ENCODE measurements at places on chromosomes 6 and 20. TPM values are rescaled to one million over a fixed set of nuclear protein-coding genes. Genes with fewer than 3 reads are reported as not detected.

The CDH4 gene
- not detected for total RNA-seq

DNA sequence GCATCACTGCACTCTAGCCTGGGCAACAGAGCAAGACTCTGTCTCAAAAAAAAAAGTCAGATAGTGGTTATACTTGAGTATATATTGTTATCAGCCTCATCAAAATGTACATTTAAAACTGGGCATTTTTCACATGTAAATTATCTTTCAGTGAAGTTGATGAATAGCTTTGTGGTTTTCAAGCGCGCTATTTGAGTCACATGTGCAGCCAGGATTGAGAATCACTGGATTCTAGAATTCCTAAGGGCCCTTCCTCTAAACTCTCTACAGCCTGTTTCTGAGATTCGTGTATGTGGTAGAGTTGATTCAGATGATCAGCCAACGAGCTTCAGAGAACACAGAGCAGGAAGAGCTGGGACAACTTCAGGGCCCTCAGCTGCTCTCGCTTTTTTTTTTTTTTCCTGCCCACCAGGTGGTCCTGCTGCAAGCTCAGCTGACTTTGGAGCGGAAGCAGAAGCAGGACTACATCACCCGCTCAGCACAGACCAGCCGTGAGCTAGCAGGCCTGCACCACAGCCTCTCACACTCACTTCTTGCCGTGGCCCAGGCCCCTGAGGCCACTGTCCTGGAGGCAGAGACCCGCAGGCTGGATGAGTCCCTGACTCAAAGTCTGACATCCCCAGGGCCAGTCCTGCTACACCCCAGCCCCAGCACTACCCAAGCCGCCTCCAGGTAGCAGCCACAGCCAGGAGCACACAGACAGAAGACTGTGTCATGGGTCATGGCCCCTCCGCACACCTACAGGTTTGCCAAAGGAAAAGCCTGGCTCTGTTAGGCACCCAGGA, 18.3 kb downstream of the C20orf173 start:
- DNase-seq: no peak

DNA sequence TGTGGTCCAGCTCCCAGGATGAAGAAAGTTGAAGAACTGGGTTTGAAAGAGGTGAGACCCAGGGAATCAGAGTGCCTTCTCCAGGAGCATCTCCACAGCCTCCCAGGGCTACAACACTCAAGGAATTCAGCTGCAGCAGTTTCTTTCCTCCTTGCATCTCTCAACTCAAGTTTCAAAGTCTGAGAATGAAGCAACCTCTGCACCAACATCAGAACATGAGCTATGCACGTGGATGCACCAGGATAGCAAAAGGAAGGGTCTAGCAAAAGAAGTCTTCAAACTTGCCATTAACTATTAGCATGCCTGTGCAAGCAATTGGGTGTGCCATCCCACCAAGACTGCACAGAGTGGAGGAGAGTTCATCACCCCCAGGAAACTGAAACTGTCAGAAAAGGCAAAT, 193.9 kb downstream of the OTOR start:
- DNase-seq: no peak

DNA sequence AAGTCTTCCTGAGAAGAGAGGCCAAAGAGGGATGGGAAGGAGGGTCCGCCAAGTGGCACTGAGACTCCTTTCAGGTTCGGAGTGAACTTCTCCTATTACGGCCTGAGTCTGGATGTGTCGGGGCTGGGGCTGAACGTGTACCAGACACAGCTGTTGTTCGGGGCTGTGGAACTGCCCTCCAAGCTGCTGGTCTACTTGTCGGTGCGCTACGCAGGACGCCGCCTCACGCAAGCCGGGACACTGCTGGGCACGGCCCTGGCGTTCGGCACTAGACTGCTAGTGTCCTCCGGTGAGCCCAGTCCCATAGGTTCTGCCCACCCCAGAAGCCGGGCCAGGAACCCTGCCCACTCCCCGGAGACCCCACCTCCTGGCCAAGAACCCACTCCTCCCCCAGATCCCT, 4.1 kb downstream of the SLC22A7 start:
- DNase-seq: no peak

GRCh38 chr20:63351811-63352591, 9.1 kb downstream of the CHRNA4 start:
- no peak for DNase-seq

DNA sequence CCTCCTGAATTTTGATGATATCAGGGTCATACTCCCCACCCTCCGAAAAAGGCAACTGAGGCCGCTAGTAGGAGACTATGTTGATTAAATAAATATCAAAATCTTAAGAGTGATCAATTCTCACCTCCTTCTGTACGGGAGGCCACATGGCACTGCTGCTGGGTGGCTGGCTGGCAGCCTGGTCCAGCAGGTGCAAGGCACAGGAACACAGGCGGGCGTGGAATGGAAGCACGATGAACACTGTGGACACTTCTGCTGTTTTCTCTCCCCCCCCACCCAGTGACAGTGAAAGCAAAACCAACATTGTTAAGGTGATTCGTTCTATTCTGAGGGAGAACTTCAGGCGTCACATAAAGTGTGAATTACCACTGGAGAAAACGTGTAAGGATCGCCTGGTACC, 9.7 kb upstream of the CLDN20 start:
- DNase-seq: no peak

Measured in transverse colon (tissue), 4 donors.